ENCODE measurements at places on chromosomes 5 and 9.

DNA sequence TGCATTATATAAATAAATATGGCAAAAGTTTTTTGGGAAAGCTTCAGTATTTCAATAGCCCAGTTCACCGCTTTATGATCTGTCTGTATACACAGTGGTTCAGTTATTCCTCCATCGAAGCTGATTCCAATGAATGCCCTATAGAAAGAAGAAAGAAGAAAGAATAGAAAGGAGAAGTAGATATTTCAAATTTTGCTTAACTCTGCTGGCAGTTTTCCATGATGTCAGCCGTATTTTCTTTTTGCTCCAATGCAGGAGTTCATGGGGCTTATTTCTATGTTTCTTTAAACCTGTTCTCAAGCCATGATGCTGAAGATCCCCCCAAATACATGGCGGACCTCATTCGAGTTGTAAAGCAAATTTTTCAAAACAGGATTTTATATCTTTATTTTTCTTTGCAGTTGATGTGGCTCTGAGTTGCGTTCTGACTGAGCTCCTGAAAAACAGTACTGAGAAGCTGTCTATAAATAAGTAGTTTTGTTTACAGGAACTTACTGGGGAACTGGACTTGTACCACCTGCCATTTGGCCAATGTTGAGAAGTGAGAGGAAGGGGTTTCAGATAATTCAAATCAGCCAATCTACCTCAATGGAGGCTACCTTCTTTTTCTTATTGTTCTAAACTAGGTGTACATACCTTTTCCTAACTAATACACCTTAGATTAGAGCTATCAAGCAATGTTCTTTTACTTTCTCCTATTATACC, 418.5 kb upstream of the MEF2C start:
- DNase-seq: no peak

DNA sequence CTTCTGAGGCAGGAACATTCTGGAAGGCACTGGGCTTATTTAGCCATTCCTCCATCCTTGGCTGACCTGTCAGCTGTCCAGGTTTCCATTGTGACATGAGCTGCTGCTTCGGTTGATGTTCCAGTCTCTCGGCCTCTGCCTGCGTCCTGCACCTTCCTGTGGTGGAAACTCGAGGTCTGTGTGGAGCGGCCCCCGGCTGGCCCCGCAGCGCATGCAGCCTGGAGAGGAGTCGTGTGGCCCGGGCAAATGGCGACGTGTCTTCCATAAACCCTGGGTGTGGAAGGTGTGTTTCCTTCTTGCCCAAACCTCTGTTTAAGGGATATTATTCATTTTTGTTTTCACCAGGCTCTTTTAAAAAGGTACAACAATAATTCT, 36.5 kb upstream of the SLC9A3 start:
- DNase-seq: no peak

DNA sequence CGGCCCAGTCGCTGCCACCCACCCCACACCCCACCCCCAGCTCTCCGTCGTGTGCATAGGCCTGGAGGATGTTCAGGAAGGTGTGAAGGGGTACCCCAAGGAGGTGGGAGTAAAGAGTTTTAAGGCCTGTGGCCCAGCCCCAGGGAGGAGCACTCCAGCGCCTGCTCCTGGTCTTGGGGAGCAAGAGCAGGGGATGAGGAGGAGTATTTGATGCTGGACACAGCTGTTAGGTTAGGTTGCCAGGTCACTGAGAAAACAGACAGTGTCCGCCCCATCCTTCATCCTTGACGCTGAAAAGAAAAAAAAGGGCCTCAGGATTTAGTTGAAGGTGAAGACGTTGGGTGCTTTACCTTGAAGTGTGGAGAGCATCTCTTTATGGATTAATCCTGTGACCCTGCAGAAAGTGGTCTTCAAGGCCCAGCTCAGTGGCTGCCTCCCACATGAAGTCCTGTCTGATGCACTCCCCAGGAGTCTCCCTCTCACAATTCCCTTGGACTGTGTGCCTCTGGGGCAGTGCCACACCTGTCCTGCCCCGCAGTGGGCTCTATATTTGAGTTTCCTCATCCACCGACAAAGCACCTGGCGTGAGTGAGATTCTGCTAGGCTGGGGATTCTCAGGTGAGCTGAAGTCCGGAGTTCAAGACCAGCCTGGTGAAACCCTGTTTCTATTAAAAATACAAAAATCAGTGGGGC, 101.8 kb downstream of the SPRY4 start:
- DNase-seq: no peak

DNA sequence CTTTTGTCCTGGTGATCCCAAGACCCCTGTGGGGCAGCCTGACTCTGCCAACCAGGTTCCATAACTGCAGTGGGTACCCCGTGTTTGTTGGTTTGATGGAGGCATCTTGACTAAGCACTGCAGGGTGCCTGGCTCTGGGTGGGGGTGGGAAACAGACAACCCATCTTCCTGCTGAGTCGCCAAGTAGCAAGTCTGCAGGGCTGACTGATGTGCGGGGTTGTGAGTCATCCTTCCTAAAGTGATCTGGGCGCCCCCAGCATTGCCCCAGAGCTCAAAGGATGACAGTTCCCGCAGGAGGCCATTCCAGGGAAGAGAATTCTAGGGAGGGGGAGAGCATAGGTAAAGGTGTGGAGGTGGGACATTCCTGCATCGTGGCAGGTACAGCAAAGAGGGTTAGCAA, 23.5 kb downstream of the DAB2IP start:
- DNase-seq: no peak

GRCh38 chr9:69174616-69175463, 763 bp downstream of the TJP2 start:
- peak; percentile 17 for DNase-seq

DNA sequence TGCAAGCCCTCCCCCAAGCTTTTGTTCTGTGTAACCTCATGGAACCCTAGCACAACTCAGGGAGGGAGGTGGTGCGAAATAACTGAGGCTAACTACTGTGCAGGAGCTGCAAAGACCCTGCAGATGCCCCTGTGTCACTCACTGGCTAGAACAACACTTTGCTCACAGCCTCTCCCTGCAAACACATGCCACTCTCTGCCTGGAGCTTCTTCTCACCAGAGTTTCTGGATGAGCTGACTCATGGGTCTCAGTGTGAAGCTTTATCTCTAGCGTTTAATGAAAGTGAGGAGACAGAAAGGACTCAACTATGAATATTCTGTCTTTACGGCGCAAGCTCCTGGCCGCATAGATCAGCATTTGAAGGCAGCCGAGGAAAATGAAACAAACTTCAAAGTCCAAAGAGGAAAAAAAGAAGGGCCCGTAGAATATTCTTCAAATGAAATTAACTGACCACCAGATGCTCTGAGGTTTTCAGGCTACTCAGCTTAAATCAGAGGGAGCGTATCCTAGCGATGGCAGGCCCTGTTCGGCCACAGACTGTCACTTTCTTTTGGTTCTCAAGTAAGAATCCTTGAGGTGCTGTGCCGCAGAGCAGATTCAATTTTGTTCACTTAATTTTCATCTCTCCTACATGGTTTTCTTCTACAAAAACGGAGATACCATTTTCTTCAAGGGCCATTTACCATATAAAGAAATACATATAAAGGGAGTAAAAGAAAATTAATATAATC, 77.7 kb upstream of the TAS2R1 start:
- no peak for DNase-seq

- DNase-seq: peak; percentile 5
These were observed 11.0 kb downstream of the CCDC152 start for GRCh38 chr5:42767491-42768105.

GRCh38 chr9:110942522-110942921, 95.7 kb downstream of the LPAR1 start:
- DNase-seq: no peak

DNA sequence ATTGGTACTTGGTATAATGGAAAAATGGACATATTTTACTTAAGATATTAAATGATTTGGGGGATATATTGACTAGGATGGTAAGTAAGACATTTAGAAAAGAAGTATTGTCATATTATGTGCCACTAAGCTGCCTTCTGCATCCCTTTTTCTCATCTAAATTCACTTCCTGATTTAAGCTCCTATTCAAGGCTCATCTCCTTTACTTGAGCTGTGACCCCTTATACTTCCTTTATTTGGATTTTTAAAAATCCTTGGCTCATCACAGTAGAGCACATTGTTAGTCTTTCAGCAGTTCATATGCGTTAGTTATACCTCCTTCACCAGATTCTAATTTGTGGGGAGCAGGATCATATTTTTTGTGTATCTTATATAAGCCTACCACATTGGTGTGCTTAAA, 6.6 kb downstream of the COMMD10 start:
- DNase-seq: no peak

DNA sequence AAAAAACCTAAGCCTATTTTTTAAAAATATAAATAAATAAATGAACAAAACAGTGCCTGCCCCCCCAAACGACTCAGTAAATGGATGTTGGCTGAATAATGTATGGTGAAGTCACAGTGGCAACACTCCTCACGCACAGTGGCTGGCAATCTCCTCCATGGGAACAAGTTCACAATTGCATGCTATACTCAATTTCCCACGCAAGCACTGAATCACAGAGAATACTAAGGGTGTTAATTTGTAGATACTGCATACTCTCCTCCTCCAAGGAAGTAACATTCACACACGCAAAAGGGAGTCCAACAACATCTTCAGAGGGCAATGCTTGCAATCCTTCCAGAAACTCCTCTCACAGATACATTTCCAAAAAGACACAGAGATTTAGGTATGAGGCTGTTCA, 47.5 kb downstream of the SERINC5 start:
- DNase-seq: no peak

- DNase-seq: no peak
These were observed 11.8 kb downstream of the SLC12A7 start for GRCh38 chr5:1099926-1100663.

GRCh38 chr9:72947984-72948465, 4.8 kb downstream of the ALDH1A1 start:
- no peak for DNase-seq

DNA sequence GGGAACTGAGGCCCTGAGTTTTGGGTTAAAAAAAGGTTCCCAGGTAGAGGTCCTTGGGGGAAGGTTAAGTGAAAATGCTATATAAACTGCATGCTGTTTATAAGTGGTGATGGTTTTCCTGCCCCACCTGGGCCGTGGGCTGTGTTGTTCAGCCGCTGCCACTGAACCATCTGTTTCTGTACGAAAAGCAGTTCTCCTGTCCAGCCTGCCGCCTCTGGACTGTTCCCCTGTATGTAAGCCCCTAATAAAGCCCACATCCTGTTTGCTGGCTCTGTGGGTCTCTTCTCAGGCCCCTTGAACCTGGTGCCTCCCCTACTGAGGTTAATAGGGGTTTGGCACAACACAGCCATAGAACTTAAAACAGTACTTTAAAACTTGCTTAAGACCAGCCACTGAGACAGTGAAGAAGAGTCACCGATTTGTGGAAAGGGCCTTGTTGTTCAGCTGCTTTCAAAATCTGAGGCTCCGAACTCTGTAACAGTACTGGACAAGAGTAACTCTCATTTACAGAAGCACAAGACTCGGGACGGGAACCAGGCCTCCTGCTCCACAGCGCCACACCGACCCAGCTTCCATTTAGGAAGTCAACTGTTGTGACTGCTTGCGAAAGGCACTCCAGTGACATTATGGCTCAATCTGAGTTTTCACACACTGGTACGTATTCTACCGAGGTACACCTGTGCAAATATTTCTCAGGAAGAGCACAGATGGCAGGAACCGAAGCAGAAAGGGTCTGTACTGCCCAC, 192.5 kb downstream of the CDK5RAP2 start:
- peak; percentile 62 for DNase-seq

DNA sequence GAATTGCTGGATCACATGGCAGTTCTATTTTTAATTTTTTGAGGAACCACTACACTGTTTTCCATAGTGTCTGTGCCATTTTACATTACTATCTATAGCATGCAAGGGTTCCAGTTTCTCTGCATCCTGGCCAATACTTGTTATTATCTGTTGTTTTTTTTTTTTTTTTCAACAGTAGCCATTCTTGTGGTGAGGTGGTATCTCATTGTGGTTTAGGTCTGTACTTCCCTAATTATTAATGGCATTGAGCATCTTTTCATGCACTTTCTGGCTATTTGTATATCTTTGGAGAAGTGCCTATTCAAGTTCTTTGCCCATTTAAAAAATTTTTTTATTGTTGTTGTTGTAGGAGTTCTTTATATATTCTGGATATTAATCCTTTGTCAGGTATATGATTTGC, 97.7 kb downstream of the GDNF start:
- no peak for DNase-seq

- no peak for DNase-seq
These were observed 49.9 kb upstream of the TTC23L start for GRCh38 chr5:34789021-34789531.

DNA sequence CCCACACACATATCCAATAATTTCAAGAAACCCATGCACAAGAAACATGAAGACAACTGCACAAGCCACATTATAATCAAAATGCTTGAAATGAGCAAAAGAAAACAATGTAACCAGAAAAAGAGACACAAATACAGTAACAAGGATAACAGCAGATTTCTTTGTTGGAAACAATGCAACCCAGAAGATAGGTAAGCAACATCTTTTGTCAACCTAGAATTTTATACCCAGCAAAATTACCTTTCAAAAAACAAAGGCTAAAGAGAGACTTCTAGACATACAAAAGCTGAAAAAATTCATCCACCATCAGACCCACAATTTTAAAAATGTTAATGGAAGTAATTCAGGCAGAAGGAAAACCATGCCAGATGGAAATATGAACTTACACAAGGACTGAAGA, 5.0 kb upstream of the COL23A1 start:
- DNase-seq: no peak

GRCh38 chr5:15700373-15700772, 200.4 kb downstream of the FBXL7 start:
- DNase-seq: no peak

DNA sequence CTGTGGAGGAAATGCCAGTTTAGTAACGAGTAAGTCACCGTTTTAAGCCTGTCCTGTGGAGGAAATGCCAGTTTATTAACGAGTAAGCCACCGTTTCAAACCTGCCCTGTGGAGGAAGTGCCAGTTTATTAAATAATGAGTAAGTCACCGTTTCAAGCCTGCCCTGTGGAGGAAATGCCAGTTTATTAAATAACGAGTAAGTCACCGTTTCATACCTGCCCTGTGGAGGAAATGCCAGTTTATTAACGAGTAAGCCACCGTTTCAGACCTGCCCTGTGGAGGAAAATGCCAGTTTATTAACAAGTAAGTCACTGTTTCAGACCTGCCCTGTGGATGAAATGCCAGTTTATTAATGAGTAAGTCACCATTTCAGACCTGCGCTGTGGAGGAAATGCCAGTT, 18.9 kb upstream of the PDCD6 start:
- DNase-seq: no peak

GRCh38 chr5:1973391-1974013, 90.8 kb upstream of the IRX4 start:
- DNase-seq: peak; percentile 51

DNA sequence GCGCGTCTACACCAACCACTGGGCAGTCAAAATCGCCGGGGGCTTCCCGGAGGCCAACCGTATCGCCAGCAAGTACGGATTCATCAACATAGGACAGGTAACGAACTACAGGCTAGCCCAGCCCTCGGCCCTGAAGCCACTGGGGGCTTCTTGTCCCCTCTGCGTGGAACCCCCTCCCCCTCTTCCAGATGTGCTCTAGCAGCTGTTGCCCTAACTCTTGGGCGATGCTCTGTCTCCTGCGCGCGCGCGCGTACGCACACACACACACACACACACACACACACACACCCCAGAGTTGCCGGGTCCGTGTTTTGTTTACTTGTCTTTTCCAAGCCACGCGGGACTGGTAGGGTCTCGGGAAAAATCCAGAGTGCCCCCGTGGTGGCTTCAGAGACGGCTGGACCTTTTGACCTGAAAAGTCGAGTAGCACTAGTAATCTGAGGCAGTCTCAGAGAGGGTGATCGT, 836 bp downstream of the PCSK5 start:
- no peak for DNase-seq
